ENCODE measurements at places on chromosomes 7 and 10.
A peak's percentile ranks its signal among the peaks of the same experiment; 100 is the strongest.

DNA sequence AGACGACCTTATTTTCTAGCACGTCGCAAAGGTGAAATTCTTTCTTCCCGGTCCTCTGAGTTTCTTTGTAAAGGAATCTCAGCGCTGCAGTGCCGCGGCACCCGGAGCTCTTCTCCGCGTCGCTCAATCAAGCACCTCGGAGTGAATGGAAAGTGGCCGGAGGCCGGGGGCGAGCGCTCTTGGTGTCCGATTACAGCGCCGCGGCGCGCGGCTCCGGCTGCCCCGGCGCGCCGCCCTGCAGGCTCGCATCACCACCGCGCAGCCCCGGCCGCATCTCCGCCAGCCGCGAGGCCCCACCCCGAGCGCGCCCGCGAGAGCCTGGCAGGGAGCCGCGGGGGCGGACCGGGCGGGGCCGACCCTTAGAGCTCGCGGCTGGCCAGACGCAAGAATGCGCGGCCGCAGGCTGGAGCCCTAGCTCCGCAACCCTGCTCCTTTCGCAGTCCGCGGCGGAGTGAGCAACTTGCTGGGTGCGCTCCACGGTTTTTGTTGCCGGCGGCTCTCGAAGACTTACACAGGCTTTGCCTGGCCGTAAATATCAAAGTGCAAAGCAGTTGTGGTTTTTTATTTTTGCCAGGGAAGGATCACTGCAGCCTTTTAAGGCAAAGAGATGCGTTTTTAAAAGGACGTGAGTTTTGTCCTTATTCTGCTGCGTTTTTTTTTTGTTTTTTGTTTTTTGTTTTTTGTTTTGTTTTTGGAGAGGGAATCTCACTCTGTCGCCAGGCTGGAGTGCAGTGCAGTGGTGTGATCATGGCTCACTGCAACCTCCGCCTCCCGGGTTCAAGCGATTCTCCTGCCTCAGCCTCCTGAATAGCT is at the start of gene SEMA3C:
Gene SEMA3C, minus strand, starts transcription at position 143 of the 813 bp plus-strand sequence. CDS start 2,270 bp downstream, outside the sequence.
- no peak for DNase-seq

DNA sequence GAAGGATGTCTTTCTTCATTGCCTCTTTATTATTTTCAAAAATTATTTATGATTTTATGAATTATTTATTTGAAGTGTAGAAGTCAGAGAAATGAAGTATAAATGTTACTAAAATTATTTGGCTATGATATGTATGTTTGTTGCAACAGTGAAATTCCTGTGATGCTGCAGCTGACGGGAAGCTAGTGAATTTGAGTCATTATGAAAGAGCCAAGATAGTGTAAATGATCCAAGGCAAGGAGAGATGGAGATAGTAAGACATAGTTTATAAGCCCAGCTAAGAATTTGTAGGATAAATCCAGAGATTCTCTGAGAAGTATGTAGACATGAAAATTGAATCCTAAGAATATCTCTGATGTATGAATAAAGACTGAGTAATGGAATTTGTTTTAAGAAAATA is 30.8 kb downstream of the CASD1 start:
- DNase-seq = no peak

- DNase-seq = no peak
Measured at GRCh38 chr7:47327698-47328391, 254.1 kb downstream of the TNS3 start.

GRCh38 chr10:34343764-34344163 is 471.3 kb downstream of the PARD3 start:
- DNase-seq = no peak

DNA sequence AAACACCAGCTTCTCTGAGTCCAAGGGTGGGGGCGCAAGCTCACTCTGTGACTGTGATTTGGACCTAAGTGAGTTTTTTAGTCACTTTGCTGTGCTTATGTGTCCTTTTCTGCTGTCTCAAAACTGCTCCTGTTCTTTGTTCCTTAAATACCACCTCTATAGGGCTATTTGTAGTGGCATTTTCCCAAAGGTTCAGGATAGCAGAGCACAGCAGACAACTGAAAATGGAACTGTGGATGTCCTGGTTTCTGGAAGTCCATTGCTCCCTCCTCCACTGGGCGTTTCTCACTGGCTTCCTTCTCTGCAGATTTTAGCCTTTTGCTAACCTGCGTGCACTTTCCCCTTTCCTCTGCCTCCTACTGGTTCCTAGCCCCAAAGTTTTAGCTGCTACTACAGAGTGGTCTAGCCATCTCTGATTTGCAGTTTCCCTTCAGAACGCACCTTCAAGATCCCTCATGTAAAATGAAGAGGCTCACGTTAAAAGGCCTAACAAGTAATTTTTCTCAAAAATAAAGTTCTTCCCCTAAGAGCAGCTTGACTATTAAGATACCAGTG is 25.6 kb downstream of the BLVRA start:
- DNase-seq = no peak

GRCh38 chr7:44521347-44522095 is 19.6 kb downstream of the NPC1L1 start:
- no peak for DNase-seq

DNA sequence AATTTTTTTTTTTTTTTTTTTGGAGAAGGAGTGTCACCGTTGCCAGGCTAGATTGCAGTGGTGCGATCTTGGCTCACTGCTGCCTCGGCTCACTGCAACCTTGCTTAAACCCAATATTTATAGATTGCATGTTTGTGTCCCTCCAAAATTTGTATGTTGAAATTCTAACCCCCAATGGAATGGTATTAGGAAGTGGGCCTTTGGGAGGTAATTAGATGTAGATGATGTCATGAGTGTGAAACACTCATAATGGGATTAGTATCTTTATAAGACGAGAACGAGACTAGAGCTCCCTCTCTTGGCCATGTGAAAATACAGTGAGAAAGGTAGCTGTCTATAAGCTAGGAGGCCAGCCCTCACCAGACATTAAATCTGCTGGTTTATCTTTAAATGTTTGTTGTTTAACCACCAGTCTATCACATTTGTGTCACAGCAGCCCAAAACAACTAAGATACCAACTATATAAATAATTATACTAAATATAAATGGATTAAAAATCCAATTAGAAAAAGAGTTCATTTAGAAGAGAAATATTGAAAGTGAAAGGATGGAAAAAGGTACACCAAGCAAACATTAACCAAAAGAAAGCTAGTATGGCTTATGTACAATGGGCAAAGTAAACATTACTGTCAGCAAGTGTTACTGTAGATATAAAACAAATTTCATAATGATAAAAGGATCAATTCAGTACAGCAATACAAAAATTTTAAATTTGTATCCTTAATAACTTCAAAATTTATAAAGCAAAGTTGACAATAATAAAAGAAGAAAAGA is 9.3 kb downstream of the TCAF1 start:
- no peak for DNase-seq

DNA sequence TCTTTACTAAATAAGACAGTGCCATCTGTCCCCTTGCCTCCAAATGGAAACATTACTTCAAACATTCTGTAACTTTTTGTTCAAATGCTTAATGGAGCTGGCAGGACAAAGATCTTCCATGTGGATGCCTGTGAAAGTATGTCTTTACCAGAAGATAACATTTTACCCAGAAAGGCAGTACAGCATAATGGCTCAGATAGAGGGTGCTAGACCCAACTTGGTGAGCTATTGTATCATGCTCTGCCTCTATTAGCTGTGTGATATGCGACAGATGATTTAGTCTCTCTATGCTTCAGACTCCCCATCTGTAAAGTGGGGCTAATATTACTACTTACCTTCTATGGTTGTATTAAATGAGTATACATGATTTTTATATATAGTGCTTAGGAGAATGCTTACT is 8.8 kb upstream of the SMKR1 start:
- no peak for DNase-seq

- no peak for DNase-seq
Measured at GRCh38 chr7:138116141-138116540, 39.9 kb downstream of the AKR1D1 start.

DNA sequence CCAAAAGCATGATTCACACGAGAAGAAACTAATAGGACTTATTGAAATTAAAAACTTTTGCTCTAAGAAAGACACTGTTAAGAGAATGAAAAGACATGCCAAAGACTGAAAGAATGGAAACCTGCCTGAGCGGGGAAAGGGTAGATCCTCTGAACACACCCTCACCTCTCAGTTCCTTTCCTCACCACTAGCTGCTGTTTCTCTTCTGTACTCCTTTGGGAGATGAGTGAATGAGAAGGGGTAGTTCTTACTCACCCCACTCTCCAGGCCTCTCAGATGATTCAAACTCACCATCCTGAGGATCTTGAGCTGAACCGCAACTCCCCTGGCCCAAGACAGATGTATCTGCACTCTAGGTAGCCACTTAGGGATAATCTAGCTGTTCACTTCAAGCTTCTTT is 41.9 kb downstream of the IQUB start:
- DNase-seq = no peak

GRCh38 chr7:94295850-94296249 is 98.8 kb upstream of the COL1A2 start:
- no peak for DNase-seq

DNA sequence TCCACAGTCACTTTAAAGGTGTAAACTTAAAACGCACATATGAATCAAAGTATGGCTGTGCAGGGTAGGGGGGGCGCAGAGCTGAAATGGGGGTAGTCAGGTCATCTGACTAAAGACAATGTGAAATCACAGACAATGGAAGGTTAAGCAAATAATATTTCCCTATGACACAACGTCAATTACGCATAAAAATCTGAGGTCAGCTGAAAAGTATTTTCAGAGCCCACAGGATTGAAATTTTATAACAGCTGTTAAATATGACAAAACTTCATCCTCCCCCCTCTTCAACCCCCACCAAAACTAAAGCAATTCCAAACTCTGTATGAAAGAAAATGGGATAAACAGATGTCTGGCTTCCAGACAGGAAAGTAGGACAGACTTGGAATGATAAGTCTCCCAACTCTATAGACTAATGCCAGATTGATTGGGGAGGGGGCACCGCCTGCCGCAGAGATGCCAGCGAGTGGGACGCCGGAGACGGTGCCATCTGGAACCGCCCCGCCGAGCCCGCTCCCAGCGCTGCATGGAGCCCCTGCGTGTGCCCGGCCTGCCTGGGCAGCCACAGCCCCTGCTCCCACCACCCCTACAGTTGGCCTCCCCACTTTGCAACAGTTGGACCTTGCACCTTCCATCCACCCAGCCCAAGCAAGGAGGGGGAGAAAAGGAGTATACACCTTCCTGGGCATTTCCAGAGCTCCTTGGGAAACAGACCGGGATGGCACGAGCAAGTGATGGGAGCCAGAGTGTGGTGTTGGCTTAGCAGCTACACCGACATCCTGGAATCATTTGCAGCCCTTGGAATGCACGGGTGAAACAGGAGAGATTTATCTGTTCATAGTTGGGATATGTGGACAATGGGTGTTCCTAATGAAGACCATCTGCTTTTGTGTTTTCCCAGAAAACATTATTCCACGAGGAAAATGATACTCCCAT is 10.7 kb downstream of the EBF3 start:
- DNase-seq = no peak

GRCh38 chr7:69411018-69411417 is 187.3 kb upstream of the AUTS2 start:
- DNase-seq = no peak

DNA sequence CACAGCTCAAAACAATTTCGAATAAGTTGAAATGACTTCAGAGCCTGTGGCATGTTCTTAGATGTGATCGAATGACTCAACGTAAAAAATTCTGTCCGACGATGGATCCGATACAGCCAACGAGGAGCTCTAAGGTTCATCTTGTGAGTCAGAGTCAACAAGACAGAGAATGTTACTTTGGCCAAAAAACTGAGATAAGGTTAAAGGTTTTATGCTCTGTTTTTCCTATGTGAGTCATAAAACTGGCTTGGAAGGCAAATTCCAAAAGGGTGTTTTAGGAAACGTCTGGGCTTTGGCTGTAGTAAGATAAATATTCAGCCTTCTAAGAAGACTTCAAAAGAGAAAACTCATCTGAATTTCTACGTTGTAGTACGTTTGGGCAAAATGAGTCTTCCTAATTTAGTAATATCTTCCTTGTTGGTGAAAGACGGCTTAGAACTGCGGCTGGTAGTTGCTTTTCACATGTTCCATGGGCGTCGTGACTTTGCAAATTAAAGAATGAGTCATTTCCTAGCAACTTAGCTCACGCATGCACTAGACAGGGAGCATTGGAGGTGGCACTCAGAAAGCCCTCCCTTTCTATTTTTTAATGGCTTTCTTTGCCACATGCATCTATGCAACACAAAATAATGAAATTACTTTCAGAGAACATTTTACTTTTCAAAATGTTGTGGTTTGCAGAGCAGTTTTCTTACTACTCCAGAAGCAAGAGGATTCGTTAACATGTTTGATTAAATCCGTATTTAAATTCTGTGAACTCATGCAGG is 28.2 kb downstream of the PFKP start:
- DNase-seq = peak; percentile 15

DNA sequence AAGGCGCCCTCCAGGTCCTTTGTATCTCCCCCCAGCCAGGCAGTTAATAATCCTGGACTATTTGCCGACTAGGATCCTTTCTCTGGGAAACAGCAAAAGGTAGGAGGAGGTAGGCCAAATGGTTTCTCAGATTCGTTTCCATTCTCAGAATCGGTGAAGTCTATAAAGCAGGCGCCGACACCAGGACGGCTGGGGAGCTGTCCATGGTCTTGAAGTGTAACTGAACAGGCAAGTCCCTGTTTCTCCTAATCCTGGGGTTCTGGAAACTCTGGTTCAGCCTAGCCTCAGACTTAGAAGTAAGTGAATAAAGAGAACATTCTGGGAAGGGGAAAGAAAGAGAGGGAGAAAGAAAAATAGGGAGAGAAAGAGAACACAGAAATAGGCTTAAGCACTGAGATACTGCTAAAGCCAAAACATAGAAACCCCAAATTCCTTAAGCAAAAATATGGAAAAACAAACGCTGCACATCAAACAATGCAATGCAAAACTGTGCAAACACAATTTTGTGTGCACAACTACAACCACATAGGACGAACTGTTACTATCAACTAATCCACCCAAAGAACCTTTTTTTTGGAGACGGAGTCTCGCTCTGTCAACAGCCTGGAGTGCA is 11.1 kb upstream of the INA start:
- DNase-seq = no peak

DNA sequence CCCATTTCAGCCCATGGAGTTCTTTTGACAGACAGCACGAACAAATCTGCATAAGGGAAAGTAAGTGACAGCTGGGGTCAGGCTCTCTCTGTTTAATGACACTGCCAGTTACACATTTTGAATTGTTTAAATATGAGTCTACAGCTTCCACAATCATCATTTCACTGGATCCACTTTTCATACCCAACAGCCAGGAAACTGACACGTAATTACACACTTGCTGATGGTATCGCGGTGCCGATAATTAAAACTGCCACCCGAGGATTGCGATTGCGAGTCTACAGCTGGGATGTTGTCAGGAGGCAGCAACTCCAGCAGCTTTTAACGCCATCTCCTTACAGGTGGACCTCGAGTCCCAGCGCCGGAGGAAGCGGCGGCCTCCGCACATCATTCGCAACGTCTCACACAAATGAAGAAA is 230.8 kb upstream of the MGMT start:
- DNase-seq = no peak

GRCh38 chr10:8331387-8331786 is 276.9 kb downstream of the GATA3 start:
- peak; percentile 15 for DNase-seq

- no peak for DNase-seq
Measured at GRCh38 chr10:76883596-76883995, 754.0 kb downstream of the KCNMA1 start.

GRCh38 chr7:117686311-117686935 is 186.8 kb downstream of the CTTNBP2 start:
- DNase-seq = no peak

- DNase-seq = no peak
Measured at GRCh38 chr7:94748376-94748775, 92.4 kb upstream of the SGCE start.

GRCh38 chr7:102404005-102404861 is 8.1 kb downstream of the PRKRIP1 start:
- DNase-seq = peak; percentile 70

- DNase-seq = no peak
Measured at GRCh38 chr10:103921248-103921647, 3.3 kb upstream of the STN1 start.
